Foreskin melanocyte (primary cell): ENCODE measurements at places on chromosomes 16 and 17.

- peak; percentile 24 for DNase-seq
Observed at GRCh38 chr17:4950075-4950745, 709 bp upstream of the ENO3 start.

GRCh38 chr16:30005341-30006094 lies 5.3 kb downstream of the DOC2A start:
- DNase-seq = no peak

DNA sequence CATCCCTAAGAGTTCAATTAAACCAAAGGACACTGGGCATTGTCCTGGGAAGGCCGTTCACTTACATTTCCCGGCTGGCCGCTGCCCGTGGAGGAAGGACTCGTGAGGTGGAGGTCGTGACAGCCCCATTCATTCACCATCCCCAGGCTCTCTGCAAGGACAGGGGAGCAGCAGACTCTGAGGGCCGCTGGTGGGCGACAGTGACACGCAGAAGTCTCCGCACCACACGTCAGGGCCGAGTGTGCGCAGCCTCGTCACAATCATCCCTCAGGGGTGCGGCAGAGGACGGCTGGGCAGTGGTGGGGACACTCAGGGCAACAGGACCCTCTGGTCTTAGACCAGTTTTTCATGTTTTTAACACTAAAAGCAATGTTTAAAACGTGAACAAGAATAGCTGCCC lies 21.7 kb downstream of the UNKL start:
- no peak for DNase-seq

DNA sequence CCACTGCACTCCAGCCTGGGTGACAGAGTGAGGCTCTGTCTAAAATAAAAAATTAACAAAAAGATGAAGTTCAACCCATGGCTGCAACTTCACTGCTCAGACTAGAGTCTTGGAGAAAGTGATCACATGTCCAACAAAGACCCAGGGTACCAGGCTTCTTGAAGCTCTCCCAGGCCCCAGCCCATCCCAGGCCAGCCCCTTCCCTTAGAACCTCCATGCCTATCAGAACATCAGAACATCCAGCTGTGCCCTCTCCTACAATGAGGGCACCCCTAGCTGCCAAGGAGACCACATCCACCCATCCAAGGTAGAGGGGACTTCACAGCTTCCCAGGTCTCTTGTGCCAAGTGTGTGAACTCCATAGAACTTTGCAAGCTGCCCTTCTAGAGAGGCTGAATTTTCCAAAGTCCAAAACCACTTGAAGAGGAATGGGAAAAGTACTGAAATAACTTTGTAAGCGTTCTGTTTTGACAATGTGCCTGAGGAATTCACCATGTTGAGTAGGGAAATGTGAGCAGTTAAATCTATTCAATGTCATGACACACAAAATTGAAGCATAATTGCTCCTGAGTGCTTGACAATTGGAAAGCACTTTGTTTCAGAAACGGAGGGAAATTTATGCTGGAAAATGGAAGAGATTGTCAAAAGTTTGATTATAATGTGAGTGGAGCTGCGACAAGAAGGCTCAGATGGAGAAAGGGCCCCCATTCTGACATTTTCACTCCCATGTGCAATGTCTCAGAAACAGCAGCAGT lies 230.4 kb downstream of the ZNF423 start:
- no peak for DNase-seq

- DNase-seq = no peak
Observed at GRCh38 chr16:78430281-78430680, 330.8 kb downstream of the WWOX start.

DNA sequence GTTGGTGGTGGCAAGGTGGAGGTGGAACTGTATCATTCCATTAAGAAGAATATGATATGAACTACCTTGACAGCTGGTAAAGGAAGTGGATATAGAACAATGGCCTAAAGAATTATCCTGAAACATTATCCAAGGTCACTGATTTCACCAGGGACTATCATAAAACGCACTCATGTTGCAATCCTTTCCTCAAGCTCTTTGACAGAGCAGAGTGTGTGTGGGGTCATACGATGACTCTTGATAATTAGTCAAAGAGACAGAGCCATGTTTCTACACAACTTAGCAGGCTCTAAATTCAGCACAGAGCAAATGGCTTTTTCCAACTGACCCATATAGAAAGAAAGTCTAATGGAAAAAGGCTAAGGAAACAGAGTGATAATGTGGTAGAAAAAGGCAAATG lies 126.4 kb upstream of the ANKFN1 start:
- no peak for DNase-seq

DNA sequence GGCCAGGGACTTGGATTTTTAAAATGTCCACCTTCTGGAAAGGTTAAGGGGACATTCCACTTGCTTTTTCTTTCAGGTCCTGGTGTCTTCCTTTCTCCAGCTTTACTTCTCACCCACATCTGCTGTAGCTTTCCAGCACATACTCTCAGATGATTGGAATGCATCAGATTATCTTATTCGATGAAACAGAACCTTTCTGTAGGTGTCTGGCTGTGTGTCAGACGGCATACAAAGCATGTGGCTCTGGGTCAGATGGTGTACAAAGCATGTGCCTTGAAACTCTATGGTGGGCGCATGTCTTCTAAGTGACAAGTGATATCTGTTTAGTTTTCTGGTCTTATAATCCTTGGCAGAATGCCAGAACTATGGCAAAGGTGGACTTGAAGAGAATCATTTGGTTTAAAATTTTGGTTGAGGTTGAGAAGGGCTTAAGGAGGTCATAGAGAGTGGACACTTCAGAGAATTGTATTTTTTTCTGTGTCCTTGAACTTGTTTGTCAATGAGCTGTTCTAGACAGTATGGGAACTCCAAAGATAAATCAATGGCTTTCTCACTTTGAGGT lies 125.3 kb downstream of the FTO start:
- no peak for DNase-seq

GRCh38 chr17:10879190-10879836 lies 41.4 kb upstream of the PIRT start:
- no peak for DNase-seq

DNA sequence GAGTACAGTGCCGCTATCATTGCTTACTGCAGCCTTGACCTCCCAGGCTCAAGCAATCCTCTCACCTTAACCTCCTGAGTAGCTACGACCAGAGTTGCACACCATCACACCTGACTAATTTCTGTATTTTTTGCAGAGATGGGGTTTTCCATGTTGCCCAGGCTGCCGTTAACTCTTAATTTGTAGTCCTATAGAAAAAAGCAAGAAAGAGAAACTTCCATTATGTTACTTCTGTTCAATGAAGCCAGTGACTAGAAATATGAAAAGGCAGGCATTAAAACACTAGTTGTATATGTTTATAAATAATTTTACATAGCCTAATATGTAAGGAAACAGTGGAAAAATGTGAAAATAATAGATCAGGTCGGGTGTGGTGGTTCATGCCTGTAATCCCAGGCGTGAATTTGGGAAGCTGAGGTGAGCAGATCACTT lies 9.7 kb downstream of the RAD51C start:
- no peak for DNase-seq

DNA sequence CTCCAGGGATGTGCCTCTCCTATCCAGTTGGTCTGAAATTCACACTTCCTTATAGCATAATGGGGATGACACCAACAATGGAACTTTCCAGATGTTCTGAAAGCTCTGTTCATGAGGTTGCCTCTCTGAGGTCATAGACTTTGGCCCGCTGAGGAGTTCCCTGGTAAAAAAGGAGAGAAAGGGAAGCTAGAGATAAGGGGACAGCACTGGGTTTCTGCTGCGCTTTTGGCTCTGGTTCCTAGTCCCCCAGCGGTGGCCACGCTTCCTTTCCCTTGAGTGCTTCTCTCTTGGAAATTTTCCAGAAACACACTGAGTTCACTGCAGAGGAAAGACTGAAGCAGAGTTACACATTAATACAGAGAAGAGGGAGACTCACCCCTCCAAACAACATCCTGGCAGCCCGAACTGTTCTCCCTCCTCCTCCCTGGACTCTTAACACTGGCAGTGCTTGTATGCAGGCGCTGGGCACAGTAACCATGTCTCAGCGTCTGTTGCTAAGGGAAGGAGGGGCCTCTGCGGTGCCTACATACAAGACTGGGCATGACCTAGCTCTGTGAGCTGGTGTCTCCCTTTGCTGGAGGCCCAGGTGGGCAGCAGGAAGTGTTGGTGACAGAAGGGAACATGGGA lies at the start of gene DNAH3:
DNAH3 (minus strand) TSS at position 472 of the 627 bp plus-strand sequence. CDS start 527 bp downstream, outside the sequence.
- DNase-seq = peak; percentile 22

GRCh38 chr16:73053364-73054124 lies 5.6 kb upstream of the ZFHX3 start:
- DNase-seq = no peak

- DNase-seq = peak; percentile 19
Observed at GRCh38 chr17:68198931-68199836, 48.7 kb upstream of the AMZ2 start.

DNA sequence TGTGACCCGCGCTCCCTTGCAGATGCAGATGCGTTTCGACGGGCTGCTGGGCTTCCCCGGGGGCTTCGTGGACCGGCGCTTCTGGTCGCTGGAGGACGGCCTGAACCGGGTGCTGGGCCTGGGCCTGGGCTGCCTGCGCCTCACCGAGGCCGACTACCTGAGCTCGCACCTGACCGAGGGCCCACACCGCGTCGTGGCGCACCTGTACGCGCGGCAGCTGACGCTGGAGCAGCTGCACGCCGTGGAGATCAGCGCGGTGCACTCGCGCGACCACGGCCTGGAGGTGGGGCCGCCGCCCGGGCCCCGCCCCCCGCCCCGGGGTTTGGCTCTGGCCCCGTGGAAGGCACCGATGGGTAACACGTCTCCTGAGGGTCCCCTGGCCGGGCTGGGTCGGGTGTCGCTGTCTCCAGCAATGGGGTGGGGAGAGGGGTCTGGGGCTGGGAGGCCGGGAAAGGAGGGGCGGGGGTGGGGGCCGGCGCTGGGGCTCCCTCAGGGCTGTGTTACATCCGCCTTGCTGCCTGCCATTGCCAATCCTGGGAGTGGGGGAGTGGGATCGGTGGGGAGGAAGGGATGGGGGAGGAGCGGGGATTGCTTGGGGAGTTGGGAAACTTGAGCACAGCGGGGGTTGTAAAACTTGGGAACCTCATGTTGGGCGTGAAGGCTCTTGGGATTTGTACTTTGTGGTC lies 737 bp downstream of the NUDT16L1 start:
- no peak for DNase-seq

DNA sequence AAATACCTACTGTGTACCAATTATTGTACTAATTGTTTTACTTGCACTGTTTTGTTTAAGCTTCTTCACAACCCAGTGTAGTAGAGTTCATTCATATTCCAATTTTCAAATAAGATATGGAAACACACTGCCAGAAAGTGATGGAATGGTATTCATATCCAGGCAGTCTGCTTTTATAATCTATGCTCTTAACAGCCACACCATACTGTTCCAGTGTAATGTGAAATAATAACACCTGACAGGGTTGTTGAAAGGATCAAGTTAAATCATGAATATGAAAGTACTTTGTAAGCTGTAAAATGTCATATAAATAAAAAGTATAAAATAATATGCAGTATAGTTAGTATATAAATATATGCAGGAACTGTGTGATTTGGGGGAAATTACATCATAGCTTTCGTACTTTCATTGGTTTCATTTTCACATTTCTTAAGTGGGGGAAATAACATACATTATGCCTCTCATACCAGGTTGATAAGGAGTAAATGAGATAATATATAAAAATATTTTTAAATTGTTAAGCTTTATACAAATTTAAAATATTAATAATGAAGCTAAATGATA lies 230.8 kb downstream of the TANC2 start:
- no peak for DNase-seq

DNA sequence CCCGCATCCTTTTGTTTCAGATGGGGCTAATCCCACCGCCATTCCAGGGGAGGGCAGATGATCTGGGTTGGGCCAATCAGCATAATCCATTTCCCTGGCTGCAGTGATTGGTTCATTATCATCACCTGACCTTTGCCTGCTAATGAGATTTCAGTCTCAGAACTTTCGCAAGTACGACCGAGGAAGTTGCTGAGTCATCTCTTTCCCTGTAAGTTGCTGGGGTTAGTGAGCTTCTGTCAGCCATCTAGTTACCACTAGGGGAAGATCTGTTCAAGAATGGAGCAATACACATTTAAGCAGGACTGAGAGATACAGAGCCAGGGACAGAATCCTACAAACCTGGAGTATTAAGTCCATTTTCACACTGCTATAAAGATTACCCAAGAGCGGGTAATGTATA lies 65.3 kb upstream of the NUDT7 start:
- DNase-seq = no peak

DNA sequence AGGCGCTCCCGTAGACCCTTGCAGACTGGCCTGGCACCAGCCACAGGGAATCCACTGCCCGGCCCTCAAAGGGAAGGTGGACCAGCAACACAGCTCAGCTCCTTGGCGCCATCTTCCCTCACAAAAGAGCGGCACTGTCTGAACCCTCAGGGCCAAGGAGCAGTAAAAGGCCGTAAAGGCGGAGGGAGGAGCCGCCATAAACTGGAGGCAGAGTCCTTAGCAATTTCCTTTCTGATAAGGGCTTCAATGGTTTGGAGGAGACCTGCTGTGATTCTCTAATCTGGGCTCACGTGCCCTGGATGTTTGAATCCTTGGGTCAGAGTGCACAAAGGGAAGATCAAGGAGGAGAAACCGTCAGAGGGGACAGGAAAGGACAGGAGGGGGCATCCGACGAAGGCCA lies 15.5 kb upstream of the AXIN2 start:
- no peak for DNase-seq

- DNase-seq = no peak
Observed at GRCh38 chr17:45338996-45339535, 22.2 kb upstream of the MAP3K14 start.

DNA sequence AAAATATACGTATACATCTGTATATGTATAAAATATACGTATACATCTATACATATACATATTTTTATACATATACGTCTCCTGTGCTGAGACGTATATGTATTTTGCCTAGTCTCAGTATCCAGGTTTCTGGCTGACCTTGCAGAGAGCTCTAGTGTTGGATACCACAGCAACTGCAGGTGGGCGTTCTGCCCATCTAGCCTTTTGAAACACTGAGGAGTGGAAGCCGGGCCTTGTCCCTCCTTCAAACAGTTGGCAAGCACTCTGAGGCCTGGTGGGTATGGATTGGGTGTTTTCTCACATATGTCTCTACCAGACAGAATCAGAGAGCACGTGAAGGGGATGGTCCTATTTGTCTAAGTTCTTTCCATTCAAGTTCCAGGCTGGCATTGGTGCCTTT lies 39.4 kb upstream of the MRC2 start:
- DNase-seq = no peak

DNA sequence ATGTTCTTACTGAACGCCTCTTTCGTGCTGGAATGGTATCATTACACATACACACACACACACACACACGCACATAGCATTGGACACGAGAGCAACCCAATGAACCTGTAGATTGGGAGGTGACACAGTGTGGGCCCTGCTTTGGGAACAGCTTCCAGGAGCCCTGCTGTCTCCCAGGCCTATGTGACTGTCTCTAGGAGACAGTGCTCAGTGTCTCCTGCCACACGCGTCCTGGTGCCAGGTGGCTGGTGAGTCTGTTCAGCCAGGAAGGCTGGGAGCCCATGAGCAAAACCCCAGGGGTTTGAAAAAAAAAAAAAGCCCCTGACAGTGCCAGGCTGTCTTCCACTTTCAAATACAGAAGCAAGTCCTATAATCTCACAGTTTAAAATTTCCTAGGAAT lies 2.4 kb upstream of the SPOP start:
- no peak for DNase-seq

- no peak for DNase-seq
Observed at GRCh38 chr16:78307824-78308528, 208.5 kb downstream of the WWOX start.
